ENCODE measurements at places on chromosomes 2 and 18.
A peak's percentile ranks its signal among the peaks of the same experiment; 100 is the strongest.

GRCh38 chr2:237282568-237283128 lies 131.3 kb downstream of the COL6A3 start:
- no peak for DNase-seq

DNA sequence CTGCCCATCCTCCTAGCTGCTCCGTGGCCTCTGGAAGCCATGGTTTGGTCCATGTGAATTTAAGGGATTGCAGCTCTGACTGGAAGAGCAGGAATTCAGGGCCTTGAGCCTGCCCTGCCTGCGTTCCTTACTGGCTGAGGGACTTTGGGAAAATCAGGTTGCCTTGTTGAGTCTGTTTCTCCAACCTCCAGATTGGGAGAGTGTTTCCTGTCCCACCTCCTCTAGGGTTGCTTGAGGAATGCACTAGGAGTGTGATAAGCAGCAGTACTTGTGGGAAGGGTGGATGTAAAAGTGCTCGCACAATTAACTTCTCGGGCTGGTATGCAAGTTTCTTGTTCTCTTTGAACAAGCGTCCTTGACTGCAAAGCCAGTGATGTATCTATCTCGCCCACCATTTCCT lies 84.4 kb upstream of the YWHAQ start:
- DNase-seq, result no peak

DNA sequence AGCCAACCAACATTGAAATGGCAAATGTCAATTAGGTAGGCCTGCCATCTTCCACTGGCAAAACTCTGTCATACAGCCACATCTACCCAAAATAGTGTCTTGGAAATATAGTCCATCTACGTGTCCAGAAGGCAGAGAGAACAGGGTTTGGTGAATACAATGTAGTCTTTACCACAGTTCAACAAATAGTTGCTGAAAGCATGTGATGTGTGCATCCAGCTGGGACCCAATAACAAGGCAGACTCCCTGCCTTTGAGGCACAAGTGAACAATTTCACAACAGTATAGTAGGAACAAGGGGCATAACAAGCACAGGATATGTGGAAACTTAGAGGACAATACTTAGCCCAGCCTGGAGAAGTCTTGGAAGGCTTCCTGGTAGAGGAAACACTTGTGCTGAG lies 72.6 kb downstream of the EVA1A start:
- no peak for DNase-seq

DNA sequence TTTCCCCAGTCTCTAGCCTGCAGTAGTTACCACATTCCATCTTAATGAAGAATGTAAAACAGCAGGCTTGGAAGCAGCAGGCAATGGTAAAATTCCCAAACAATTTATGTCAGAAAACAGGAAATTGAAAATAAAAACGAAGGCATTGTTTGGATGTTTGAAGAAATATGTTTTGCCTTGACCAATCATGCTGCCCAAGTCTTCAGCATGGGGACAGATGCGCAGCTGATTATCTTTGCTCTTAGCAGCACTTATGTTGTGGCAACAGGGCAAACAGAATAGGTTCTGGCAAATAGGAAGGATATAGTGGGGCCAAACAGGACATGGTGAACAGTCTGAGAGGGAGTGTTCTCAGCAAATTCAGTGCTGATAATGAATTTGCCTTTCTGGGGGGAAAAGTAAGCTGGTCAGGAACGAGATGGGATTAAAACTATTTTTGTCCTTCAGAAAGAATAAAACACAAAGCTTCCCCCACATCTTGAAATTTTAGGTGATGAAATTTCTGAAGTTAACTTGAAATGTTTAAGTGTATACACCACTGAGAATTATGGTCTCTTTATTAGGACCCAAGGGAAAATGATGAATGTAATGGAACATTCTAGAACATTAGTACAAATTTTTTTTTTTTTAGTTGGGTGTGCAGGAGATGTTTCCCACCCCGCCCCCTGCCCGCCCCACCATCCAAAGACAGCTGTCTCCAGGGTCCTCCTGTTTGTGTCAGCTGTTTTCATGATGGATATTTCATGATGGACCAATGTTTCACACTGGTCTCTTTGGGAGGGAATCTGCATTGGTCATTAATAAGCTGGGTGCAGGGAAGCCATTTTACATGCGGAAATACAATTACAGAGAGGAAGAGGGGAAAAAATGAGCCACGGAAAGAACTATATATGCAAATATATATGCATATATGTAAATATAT lies 239.5 kb upstream of the REV1 start:
- no peak for DNase-seq

GRCh38 chr2:158094487-158095092 lies 7.1 kb upstream of the UPP2 start:
- DNase-seq, result no peak

GRCh38 chr2:60297296-60298005 lies 256.0 kb downstream of the BCL11A start:
- DNase-seq, result no peak

DNA sequence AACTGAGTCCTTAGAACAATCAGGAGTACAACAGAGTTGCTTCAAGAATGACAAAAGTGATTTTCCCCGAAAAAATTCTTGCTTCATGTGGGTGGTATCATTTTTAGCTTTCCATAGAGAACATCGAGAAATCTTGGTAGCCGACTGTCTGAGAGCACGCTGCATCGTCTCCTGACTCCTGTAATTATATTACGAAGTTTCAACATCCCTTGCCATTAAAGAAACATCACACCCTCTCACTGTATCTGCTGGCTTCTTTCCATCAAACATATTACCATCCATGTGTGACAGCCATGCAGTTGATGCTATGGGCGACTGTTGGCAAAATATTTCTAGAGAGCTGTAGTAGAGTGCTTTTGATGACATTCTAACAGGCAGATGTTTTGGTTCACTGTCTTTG lies 311.2 kb downstream of the CMPK2 start:
- no peak for DNase-seq

- no peak for DNase-seq
Measured at GRCh38 chr2:12036640-12036983, 290.2 kb downstream of the LPIN1 start.

- no peak for DNase-seq
Measured at GRCh38 chr2:130366720-130367119, 10.9 kb downstream of the PTPN18 start.

- no peak for DNase-seq
Measured at GRCh38 chr2:240983996-240984498, 14.4 kb upstream of the SNED1 start.

DNA sequence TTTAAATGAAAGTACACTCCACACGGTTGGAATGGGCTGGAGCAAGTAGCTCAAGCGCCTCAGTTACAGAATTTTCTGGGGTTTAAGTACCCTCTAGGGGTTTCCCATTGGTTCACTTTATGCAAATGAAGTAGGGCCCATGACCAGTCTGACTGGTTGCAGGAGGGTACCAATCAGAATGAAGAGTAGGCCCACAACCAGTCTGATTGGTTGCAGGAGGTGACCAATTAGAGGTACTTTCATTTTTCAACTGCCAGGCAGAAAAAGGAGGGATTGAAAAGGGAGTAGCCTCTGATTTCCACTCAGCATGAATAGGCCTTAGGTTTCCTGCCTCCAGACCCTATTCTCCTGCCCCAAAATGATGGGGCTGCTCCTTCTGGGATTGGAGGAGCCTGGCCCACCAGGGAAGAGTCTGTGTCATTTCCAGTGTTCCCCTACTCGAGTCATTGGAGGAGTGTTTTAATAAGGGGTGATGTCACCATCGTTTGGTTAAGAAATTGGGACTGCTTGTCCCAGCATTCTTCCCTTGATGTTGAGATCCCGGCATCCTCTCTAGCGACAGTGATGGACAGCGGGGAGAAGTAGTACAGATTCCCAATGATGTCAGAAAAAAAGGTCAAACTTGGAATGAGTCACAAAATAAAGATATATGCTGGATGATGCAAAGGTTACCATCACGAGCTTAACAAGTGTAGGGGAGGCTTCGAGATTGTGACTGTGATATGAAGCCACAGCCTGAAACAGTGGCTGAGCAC lies 210.4 kb downstream of the SH3BP4 start:
- DNase-seq, result no peak

- no peak for DNase-seq
Measured at GRCh38 chr18:62485684-62486083, 37.1 kb upstream of the ZCCHC2 start.

DNA sequence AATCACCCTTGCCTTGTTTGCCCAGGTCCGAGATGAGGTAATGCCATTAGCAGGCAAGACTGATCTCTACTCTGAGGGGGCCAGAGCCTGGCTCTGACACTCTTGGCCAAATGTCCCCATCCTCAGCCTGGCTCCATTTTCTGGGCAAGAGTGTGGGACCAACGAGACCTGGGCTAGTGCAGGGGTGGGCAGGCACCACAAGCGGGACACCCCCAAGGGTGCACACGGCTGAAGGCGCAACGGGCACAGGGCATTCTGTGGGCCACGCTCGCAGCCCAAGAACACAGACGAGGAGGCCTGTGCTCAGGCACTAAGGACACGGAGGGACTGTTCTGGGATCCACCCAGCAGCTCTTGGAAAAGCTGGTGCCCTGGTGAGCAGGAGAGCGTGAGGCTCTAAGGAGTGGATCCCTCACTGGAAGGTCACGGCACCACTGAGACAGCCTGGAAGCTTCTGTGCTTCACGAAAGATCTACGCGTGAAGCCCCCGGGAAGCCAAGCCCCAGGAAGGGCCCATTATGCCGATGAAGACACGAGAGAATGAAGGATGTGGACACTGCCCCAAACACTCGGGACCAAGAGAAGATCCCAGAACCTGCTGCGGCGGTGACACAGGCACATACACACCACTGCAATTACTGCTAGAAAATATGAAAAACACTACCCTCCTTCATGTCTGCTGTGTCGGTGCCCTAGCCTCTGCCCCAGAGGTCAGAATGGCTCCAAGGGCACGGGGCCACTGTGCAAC lies 138.2 kb downstream of the HDAC4 start:
- DNase-seq, result no peak

GRCh38 chr18:32289483-32290075 lies 99.7 kb downstream of the MEP1B start:
- peak; percentile 58 for DNase-seq

- DNase-seq, result no peak
Measured at GRCh38 chr2:139600166-139600565, 820.0 kb upstream of the NXPH2 start.

DNA sequence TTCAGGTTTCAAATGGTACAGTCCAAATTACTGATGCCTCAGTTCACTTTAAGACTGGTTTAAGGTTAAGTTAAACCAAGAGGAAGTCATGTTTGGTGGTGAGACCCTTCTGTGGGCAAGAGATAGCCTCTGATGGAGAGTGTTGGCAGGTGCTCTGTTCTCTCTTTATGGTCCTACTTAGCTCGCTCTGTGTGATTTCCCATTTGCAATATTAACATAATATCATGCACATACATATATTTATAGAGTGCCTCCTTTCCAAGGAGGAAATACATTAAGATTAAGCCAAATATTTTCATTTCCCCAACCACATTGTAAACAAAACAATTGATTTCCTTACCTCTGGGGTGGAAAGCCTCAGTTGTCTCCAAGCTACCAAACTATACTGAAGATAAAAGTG lies 222.4 kb downstream of the PIK3C3 start:
- no peak for DNase-seq
